ENCODE measurements at places on chromosomes 3 and 15. TPM values are rescaled to one million over a fixed set of nuclear protein-coding genes. Genes with fewer than 3 reads are reported as not detected.

LRRC49 gene
- not detected for total RNA-seq

SLC28A2 gene
- not detected for total RNA-seq

FETUB gene
- total RNA-seq, result not detected

ZNF35 gene
- total RNA-seq, result 4.7 TPM

RAB6B gene
- 0.07 TPM for total RNA-seq

GOLGA6D gene
- total RNA-seq, result not detected

ABHD6 gene
- total RNA-seq, result 10.8 TPM

ZNF80 gene
- 0.21 TPM for total RNA-seq

LIPH gene
- not detected for total RNA-seq

EAF2 gene
- total RNA-seq, result 13.7 TPM

CCDC39 gene
- not detected for total RNA-seq

EPHA3 gene
- total RNA-seq, result not detected

TRAIP gene
- 27.1 TPM for total RNA-seq

LTK gene
- not detected for total RNA-seq

CHRM5 gene
- not detected for total RNA-seq

ISL2 gene
- 0.89 TPM for total RNA-seq

TP63 gene
- 1.1 TPM for total RNA-seq

PATL2 gene
- 13.5 TPM for total RNA-seq

FBXL22 gene
- total RNA-seq, result 0.80 TPM

RNU6-1 gene
- not detected for total RNA-seq

SPINK8 gene
- not detected for total RNA-seq

COLQ gene
- total RNA-seq, result 1.7 TPM

MUC20 gene
- total RNA-seq, result 2.9 TPM

TADA3 gene
- 63.4 TPM for total RNA-seq

SAMMSON gene
- not detected for total RNA-seq

LIPC gene
- 0.93 TPM for total RNA-seq

TRIM42 gene
- total RNA-seq, result not detected

VILL gene
- 11.4 TPM for total RNA-seq

FAM240A gene
- total RNA-seq, result not detected

RBMS3 gene
- 5.0 TPM for total RNA-seq

SLC22A14 gene
- not detected for total RNA-seq

THBS1 gene
- 1.9 TPM for total RNA-seq

KBTBD13 gene
- total RNA-seq, result not detected

RTP3 gene
- total RNA-seq, result not detected

CA12 gene
- total RNA-seq, result 0.63 TPM

SEMA6D gene
- not detected for total RNA-seq

ATP8B4 gene
- total RNA-seq, result 38.5 TPM

PLEKHO2 gene
- 16.9 TPM for total RNA-seq

SPESP1 gene
- 0.51 TPM for total RNA-seq

USP4 gene
- total RNA-seq, result 96.9 TPM

CTXND1 gene
- not detected for total RNA-seq

C3orf20 gene
- total RNA-seq, result 0.28 TPM

CNTN3 gene
- total RNA-seq, result not detected

ITIH3 gene
- total RNA-seq, result not detected

TMEM207 gene
- total RNA-seq, result not detected

CPN2 gene
- not detected for total RNA-seq

SLC2A2 gene
- not detected for total RNA-seq

GPR62 gene
- not detected for total RNA-seq

RAMAC gene
- 26.4 TPM for total RNA-seq

ANXA2 gene
- total RNA-seq, result 214 TPM

POC1A gene
- 23.2 TPM for total RNA-seq

TOPBP1 gene
- total RNA-seq, result 97.9 TPM

PPP1R14D gene
- not detected for total RNA-seq

SPRED1 gene
- 0.44 TPM for total RNA-seq

WDR53 gene
- total RNA-seq, result 18.4 TPM

ERICH6 gene
- not detected for total RNA-seq

UCN2 gene
- not detected for total RNA-seq

NEDD4 gene
- 10.7 TPM for total RNA-seq

IGF2BP2 gene
- total RNA-seq, result 0.64 TPM

LXN gene
- 16.2 TPM for total RNA-seq
